ENCODE measurements at places on chromosomes 6 and 20.

GRCh38 chr20:53738945-53739798 is 145.5 kb upstream of the ZNF217 start:
- no peak for DNase-seq

DNA sequence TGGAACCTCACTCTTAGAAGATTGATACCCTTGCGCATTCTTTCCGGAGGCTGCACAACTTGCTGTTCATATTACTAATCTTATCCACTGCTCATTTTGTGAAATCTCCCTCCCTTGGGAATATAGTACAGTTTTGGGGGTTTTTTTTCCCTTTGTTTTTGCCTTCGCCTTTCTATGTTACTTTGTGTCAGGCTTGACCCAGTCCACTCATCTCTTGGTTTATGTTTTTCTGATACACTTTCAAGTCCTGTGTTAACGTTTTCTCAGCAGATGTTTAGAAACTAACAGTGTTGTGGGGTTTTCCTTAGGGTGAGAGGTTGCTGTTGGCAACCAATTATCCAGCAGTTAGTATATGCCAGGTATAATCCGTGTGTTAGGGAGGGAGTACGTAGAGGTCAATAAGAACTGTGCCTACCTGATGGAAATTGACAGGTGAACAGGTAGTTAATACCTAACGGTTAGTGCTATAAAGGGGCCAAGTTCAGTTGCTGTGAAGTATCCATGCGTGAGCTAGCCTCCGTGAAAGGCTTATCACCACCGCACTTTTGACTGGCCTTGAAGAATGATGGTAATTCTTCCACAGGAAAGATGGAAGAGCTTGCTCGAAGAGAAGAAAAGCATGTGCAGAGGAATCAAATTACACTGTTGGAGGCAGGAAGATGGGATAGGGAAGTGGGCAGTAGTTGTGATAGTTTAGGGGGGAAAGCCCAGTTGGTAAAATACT is 1.4 kb downstream of the NFYA start:
- no peak for DNase-seq

DNA sequence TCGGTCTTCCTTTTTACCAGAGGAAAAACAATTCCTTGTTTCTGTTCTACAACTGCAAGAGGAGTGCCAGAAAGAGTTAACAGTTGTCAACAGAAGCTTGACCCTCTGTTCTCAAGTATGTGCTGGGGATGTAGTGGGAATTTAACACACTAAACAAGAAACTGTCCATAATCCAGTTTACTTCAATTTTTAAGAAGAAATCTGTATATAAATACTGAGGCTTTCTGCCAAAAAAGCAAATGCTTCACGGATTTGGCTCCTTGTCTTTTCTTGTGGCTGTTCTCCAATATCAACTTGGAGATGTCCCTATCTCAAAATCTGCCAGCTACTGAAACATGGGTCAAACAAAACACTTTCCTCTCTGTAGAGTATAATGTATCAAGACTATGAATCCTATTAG is 26.8 kb downstream of the REV3L start:
- DNase-seq = no peak

DNA sequence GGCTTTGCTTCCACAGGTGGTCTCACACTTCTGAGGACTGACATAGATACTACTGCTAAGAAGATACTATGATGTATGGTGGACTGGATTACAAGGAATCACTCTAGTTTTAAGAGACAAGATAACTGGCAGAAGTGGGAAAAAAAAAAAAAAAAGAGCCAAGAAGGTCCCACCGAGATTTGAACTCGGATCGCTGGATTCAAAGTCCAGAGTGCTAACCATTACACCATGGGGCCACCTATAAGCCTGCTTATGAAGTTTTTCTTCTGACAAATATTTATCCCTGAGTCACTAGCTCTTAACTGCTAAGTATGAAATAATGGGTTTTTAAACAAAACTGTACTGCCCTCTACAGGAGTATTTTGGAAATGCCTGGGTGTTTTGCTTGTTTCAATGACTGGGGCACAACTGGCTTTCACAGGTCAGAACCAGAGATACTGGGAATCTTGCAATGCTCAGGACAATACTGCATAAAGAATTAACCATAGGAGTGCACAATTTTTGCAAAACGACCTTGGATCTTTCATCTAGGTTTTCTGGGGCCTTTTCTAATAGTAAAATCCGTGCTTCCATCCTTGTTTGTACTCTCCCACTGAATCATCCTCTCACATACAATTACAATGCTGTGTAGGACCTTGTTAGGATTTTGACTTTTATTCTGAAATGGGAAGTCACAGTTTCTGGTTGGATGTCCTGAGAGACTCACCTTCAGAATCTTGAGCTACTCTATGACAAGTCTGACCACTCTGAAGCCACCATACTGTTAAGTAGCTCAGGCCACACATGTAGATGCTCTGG is 116.3 kb downstream of the OR2B2 start:
- DNase-seq = peak; percentile 30

DNA sequence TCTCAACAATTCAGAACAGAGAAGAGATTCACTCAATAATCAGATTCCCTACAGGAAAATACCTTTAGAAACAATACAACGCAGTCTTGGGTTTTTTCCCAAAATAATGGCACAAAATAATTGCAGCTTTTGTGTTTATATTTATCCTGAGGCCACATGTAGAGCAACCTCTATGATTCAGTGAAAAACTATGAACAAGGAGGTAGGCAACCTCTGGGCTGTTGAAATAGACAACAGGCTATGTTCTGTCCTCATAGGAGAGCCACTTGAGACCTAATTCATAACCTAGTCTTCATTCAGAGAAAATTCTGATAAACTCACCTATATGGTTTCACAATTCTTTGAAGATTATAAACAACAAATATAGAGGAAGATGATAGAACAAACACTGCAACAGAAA is 118.3 kb downstream of the KHDC1L start:
- DNase-seq = no peak

- no peak for DNase-seq
Observed at GRCh38 chr6:32855467-32856174, 1.6 kb downstream of the PSMB9 start.

- no peak for DNase-seq
Observed at GRCh38 chr20:62738025-62738881, 29.6 kb downstream of the NTSR1 start.

GRCh38 chr6:26231006-26231587 is 133.9 kb upstream of the BTN3A2 start:
- DNase-seq = no peak

DNA sequence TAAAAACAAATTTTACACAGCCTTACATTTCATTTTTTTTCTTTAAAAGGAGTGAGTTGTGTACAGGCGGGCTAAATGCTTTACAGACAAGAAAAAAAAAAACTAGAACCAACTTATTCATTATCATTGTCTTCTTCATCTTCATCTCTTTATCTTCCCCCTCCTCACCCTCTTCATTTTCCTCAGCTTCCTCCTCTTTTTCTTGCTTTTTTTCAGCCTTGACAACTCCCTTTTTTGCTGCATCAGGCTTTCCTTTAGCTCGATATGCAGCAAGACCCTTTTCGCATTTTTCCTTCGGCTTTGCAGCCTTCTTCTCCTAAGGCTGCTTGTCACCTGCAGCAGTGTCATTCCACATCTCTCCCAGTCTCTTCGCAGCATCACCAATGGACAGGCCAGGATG is 86.9 kb upstream of the GCM1 start:
- DNase-seq = no peak

- DNase-seq = no peak
Observed at GRCh38 chr6:97591955-97592354, 308.9 kb upstream of the MMS22L start.

DNA sequence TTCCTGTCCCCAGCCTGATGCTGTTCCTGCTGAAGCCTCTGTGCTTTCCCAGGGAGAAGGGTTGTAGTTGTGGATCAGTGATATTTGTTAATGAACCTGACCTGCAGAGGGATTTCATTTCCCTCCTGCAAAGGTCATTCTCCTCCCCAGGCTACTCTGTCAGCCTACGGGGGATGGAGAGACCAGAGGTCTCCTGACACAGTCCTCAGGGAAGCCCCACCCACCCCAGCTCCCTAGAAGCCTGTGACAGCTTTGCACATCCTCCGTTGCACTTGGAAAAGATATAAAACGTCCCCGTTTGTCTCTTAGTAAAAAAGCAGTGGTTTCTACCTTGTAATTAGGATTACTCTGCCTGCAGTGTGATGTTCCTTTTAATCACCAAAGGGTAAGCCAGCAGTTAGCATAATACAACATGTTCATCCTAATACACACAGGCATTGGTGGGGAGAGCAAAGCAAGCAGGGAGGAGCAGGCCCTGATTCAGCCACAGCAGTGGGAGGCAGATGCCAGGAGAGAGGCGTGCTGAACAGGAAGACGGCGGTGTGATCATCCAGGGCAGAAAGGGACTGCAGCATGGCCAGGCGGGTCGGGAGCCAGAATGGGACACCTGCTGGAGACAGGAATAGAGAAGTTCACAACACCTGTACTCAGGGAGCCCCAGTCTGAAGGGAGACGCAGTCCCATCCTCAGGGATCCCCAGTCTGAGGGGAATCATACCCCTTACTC is 293.5 kb downstream of the LRFN2 start:
- DNase-seq = no peak

- DNase-seq = no peak
Observed at GRCh38 chr20:23167431-23167830, 81.3 kb upstream of the CD93 start.

DNA sequence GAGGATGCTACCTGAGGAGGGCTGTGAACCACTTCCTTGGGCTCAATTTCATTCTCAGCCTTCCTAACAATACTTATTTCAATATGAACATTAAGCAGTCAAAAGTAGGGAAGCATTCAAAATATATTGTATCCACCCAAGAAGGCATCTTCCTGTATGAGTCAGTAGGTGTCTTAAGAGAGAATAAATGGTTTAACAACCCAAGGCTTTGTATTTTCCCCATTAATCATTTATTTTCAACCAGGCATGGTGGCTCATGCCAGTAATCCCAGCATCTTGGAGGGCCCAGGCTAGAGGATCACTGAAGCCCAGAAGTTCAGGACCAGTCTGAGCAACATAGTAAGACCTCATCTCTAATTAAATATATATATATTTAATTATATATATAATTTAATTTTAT is 74.5 kb upstream of the MARCKS start:
- no peak for DNase-seq

GRCh38 chr20:40797425-40797824 is 108.4 kb upstream of the MAFB start:
- no peak for DNase-seq

- no peak for DNase-seq
Observed at GRCh38 chr6:142336787-142337186, 35.0 kb downstream of the ADGRG6 start.

- no peak for DNase-seq
Observed at GRCh38 chr6:26335631-26336323, 29.2 kb upstream of the BTN3A2 start.

- no peak for DNase-seq
Observed at GRCh38 chr6:17018425-17018824, 83.4 kb upstream of the STMND1 start.
